Esophagus squamous epithelium (tissue), 5 donors: ENCODE measurements at places on chromosomes 6 and 20.

DNA sequence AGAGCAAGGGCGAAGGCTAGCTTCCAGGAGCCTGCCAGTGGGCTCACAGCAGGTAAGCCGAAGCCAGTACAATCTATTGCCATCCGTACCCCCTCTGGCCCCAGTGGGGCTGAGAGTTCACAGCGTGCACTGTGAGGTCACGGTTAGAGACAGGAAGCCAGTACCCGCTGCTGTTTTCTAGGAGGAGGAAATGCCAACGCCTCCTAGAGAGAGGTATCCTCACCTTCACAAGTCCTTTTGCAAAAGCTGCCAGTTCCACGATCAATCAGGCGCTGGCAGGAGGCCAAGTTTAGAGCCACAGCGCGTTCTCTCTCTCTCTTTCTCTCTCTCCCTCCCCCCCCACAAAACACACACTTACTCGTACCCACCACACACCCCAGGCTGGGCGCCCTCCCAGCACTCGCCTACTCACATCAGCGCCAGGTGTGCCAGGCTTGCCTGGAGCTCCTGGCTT is 22.5 kb downstream of the COL9A1 start:
- no peak for DNase-seq

GRCh38 chr20:889106-889505 is 27.0 kb downstream of the ANGPT4 start:
- DNase-seq: no peak

- DNase-seq: no peak
Observed at GRCh38 chr6:136483906-136484305, 66.3 kb downstream of the MAP7 start.

GRCh38 chr20:38875175-38875993 is 50.8 kb upstream of the FAM83D start:
- no peak for DNase-seq

DNA sequence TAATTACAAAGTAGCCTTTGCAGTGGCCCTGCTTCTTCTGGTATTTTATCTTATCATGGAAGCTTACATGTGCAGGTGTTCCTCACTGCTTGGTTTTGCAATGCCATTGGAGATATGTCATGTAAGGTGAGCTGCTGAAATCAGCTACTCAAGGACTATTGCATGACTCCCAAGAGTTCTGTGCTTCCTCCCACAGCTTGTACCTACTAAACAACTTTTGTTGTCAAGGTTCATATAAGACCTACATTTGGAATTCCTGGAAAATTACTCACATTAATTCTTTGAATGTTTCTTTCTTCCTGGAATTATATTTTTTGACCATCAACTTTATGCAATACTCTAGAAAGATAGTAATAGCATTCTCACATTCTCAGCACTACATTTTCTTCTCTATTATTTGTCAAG is 427.5 kb upstream of the HSF2 start:
- DNase-seq: no peak

DNA sequence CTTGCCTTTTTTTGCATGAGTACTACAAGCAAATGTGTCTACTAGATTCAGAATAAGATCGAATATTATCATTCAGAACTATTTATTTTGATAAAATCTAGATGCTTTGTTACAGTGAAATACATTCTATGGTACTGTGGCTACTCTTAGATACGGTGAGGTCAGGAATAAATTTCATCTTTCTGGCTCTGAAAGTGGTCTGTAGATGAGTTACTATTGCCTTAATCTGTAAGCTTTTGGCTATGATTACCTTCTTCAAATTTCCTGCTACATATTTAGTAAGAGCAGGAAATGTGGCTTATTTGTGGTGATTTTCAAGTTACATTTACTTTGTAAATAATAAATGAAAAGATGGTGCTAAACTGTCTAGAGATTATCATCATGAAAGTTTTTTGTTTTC is 50.0 kb downstream of the SCAF8 start:
- no peak for DNase-seq

DNA sequence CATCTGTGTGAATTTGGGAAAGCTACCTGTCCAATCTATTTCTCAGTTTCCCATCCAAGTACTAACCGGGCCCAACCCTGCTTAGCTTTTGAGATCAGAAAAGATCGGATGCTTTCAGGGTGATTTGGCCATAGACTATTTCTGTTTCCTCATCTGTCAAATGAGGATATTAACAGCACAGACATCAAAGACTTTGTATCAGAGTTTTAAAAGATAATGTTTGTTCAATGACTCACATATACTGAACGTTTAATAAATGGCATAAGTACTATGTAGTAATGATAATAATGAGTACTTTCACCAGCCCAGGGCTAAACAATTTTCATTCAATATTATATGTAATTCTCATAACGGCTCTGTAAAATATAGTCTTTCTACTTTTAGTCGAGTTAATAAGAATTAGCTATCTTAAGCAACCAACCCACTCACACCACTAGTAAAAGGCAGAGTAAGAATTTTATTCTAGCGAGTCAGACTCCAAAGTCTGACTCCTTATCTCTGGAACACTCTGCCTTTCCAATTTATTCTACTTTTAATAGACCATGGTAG is 216.5 kb downstream of the ARHGAP18 start:
- no peak for DNase-seq

- DNase-seq: no peak
Observed at GRCh38 chr6:3575166-3575565, 118.3 kb upstream of the SLC22A23 start.

- DNase-seq: no peak
Observed at GRCh38 chr20:20212675-20213096, 155.2 kb upstream of the INSM1 start.

- no peak for DNase-seq
Observed at GRCh38 chr20:53718142-53719021, 124.7 kb upstream of the ZNF217 start.
